ENCODE measurements at places on chromosomes 16 and 17.

DNA sequence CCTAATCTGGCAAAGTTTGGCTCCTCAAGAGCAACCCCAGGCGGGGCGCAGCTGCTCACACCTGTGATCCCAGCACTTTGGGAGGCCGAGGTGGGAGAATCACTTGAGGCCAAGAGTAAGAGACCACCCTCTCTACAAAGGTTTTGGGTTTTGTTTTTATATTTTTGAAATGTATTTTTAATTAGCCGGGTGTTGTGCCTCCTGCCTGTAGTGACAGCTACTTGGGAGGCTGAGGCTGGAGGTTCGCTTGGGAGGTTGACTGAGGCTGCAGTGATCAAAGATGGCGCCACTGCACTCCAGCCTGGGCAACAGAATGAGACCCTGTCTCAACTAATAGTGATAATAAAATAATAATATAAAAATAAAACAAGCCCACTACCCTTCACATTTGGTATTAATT, 756 bp upstream of the USP7 start:
- no peak for DNase-seq
- H3K4me1 ChIP-seq = peaks cover 31% of the 10 kb centered on the region
- peak overlapping the region; percentile 77 for H3K4me3 ChIP-seq
- H3K36me3 ChIP-seq = no peaks in the 10 kb centered on the region
- H3K27me3 ChIP-seq = no peaks in the 10 kb centered on the region

DNA sequence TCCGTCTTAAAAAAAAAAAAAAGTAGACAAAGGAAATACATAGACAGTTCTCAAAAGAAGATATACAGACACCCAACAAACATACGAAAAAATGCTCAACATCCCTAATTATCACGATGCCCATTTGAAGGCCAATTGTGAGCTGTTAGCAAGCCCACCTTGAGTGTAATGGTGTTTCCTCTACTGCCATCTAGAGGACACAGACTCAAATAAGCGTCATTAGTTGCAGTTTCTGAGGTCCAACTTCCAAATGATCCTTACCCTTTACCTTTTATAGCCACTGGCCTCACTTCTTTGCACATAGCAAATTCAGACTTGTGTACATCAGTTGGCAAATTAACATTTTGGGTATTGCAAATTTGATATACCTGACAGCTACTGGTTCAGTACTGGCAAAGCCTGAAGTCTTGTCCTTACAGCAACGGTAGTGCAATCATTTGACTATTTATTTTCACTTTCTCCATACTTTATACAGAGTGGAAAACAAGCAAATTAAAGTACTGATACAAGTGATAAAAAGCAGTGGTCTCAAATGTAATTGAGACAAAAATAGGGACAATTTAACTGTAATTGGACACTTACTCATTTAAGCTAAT, 536.3 kb upstream of the EEF2KMT start:
- H3K27ac ChIP-seq = no peak overlapping the region
- DNase-seq = no peak
- H3K4me1 ChIP-seq = no peaks in the 10 kb centered on the region
- H3K4me3 ChIP-seq = no peak overlapping the region
- H3K27me3 ChIP-seq = no peaks in the 10 kb centered on the region
- H3K36me3 ChIP-seq = no peaks in the 10 kb centered on the region

- H3K27me3 ChIP-seq = peaks cover 6% of the 10 kb centered on the region
- H3K36me3 ChIP-seq = no peaks in the 10 kb centered on the region
- no peak for DNase-seq
- no peak overlapping the region for H3K27ac ChIP-seq
- peaks cover 37% of the 10 kb centered on the region for H3K4me1 ChIP-seq
- no peak overlapping the region for H3K4me3 ChIP-seq
These were observed 116.6 kb downstream of the METRNL start for GRCh38 chr17:83196024-83196365.

GRCh38 chr16:70737377-70738082, 51.7 kb upstream of the MTSS2 start:
- H3K27ac ChIP-seq = peak overlapping the region; percentile 86
- no peaks in the 10 kb centered on the region for H3K27me3 ChIP-seq
- peak; percentile 65 for DNase-seq
- H3K4me1 ChIP-seq = peaks cover 23% of the 10 kb centered on the region
- no peak overlapping the region for H3K4me3 ChIP-seq
- peaks cover 6% of the 10 kb centered on the region for H3K36me3 ChIP-seq

DNA sequence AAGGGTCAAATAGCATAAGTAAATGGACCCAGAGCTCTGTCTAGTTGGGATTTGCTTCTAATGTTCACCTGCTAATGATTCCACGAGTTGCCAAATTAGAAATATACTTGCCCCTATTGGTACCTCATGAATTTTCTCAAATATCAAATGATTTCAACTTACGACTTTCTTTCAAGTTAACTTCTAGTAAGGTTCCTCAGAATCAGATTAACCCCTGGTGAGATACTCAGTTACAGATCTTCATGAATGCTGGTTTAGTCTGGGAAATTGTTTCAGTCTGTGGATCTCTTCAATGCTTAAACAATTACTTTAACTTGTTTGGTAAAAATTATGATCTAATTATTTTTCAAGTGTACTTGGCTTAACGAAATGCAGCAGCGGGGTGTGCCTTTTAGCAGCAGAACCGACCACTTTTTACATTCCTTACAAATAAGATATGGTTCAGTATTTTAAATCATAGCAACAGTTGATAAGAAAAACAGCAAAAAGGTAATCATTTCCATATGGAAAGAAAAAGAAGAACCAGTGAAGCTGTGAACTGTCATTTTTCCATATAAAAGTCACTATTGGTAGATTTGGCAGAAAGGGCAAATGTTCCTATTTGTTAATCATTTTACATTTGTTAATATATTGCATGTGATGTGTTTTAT, 34.5 kb downstream of the TUBD1 start:
- H3K27ac ChIP-seq = no peak overlapping the region
- H3K27me3 ChIP-seq = no peaks in the 10 kb centered on the region
- H3K36me3 ChIP-seq = no peaks in the 10 kb centered on the region
- H3K4me1 ChIP-seq = peaks cover 4% of the 10 kb centered on the region
- no peak overlapping the region for H3K4me3 ChIP-seq

Measured in naive B cell (primary cell).